ENCODE measurements at places on chromosomes 16 and 17. TPM values are rescaled to one million over a fixed set of nuclear protein-coding genes. Genes with fewer than 3 reads are reported as not detected.

The RHBDF2 gene
- 22.6 TPM for polyA plus RNA-seq

DNA sequence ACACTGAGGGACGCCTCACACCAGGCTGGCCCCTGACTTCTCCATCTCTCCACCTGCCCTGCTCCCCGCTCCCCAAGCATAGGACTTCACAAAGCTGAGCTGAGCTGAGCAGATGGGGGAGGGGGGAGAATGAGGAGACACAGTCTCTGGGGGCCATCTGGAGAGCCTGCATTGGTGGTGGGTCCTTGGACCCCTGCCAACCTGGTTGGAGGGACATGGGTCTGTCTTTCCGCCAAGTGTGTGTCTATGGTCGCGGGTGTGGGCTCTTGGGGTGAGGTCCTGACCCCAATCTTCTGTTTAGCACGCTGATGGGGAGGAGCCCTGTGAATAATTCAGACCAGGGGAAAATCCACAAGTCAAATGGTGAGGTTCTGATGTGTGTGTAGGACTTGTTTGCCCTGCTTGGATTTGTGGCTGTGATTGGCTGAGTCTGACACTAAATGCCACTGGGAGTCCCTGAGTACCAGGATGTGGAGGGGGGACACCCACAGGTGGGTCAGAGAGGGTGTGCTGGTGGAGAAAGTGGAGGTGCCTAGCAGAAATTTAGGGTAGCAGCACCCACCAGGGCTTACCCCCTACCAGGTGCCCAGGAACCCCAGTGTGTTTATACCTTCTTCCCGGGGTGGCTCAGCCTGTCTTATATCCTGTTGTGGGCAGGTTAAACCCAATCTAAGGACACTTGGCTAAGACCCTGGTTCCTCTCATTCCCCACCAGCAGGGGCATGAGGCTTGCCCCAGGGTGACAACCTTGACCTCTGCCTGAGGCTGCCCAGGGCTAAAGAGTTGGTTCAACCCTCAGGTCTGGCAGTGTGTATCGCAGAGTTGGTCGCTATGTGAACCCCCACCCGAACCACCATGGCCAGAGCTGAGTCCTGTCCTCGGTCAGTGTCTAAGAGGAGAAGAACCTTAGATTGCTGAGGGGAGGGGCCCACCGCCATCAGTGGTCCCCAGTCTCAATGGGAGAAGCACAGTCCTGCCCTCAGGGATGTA is 2.1 kb downstream of the FMNL1 start:
- H3K27me3 ChIP-seq: peaks cover 27% of the 10 kb centered on the region
- peaks cover 22% of the 10 kb centered on the region for H3K4me1 ChIP-seq
- H3K36me3 ChIP-seq: no peaks in the 10 kb centered on the region
- DNase-seq: no peak
- H3K27ac ChIP-seq: no peak overlapping the region

GRCh38 chr16:1613728-1614455 is 1.7 kb downstream of the CRAMP1 start:
- peak overlapping the region; percentile 92 for H3K4me3 ChIP-seq
- H3K4me1 ChIP-seq: peaks cover 22% of the 10 kb centered on the region
- H3K27ac ChIP-seq: peak overlapping the region; percentile 81

The PTX4 gene
- polyA plus RNA-seq: not detected

DNA sequence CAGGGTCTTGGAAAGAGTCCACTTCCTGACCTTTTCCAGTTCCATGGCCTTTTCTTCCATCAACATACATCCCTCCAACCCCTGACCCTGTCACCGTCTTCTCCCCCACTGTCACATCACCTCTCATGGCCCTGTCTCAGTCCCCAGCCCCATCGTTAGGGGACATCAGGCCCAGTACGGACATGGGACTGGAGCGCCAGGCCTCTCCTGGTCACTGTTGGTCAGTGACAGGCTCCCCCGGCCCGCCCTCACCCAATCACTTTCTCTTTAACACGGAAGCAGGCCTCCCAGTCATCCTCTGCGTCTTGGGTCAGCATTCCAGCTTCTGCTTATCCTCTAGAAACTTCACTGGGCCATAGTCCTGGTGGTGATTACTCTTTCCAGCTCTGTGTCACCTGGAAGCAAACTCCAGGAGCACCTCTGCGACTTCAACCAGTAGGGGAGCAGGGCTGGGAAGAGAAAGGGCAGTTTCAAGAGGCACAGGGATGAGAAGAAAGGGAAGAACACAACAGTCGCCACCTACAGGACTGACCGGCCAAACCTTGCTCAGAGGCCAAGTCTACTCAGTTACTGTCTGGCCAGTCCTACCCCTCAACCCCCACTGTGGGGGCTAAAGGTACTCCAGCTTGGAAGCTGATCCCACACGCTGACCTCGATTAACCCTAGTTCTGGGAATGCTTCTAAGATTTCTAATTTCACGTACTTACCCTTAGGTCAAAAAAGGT is 15.9 kb upstream of the ICAM2 start:
- no peak overlapping the region for H3K27ac ChIP-seq
- H3K4me3 ChIP-seq: no peak overlapping the region
- DNase-seq: no peak
- H3K36me3 ChIP-seq: no peaks in the 10 kb centered on the region
- H3K4me1 ChIP-seq: peaks cover 9% of the 10 kb centered on the region
- no peaks in the 10 kb centered on the region for H3K27me3 ChIP-seq

GRCh38 chr17:9402590-9403199 is 172.9 kb downstream of the STX8 start:
- H3K27me3 ChIP-seq: no peaks in the 10 kb centered on the region
- no peak overlapping the region for H3K4me3 ChIP-seq
- peaks cover 5% of the 10 kb centered on the region for H3K4me1 ChIP-seq
- no peak overlapping the region for H3K27ac ChIP-seq

The HOXB3 gene
- 1.2 TPM for polyA plus RNA-seq

DNA sequence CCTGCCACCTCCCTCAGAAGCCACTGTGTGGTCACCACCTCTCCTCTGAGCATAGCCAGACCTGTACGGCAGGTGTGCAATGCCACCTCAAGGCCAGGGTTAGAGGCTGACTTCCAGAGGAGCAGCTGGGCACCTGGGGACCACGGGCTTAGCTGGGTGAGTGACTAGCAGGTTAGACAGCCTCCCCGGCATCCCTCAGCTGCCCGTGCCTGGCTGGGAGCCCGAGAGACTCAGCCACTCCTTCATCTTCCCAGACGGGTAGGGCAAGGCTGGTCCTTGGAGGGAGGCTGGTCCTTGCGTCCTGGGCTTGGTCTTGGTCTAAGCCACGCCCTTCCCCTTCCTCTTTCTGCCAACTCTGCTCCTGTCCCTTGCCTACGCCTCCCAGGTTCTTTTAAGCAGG is 7.8 kb downstream of the CRHR1 start:
- no peak overlapping the region for H3K27ac ChIP-seq
- H3K4me1 ChIP-seq: no peaks in the 10 kb centered on the region
- no peak overlapping the region for H3K4me3 ChIP-seq

DNA sequence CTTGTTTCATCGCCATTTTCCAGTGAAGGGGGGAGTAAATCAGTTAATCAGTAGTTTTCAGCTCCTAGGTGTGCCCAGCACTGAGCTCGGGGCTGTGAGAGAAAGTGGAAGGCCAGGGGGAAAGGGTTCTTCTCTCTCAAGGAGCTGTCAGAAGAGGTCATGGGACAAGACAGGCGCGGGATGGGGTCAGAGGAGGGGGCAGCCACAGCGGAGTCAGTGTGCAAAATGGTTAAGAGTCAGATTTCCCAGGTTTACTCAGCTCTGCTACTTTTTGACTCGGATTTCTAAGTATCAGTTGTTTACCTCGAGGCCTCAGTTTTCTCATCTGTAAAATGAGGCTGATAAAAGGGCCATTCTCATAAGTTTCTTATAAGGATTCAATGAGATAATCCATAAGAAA is 4.3 kb upstream of the XYLT1 start:
- peaks cover 20% of the 10 kb centered on the region for H3K4me1 ChIP-seq
- no peak for DNase-seq
- no peak overlapping the region for H3K27ac ChIP-seq
- no peaks in the 10 kb centered on the region for H3K36me3 ChIP-seq
- H3K27me3 ChIP-seq: no peaks in the 10 kb centered on the region

DNA sequence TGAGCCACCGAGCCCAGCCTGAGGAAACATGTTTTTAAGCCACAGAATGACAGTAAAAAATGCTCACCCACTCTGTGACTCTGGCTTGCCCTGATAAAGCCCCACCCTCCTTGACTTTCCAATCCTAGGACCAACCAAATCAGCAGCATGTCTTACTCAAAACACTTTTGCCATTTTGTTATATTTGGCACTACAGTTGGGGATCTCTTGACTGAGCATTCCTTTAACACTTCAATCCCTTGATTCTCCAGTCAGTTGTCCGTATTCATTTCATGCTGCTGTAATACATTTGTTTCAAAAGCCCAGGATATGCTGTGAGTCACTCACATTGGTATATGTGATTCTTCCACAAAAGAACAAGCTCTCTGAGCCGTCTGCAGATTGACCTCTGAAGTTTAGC is 8.2 kb downstream of the MYH3 start:
- no peak overlapping the region for H3K27ac ChIP-seq
- H3K36me3 ChIP-seq: no peaks in the 10 kb centered on the region

DNA sequence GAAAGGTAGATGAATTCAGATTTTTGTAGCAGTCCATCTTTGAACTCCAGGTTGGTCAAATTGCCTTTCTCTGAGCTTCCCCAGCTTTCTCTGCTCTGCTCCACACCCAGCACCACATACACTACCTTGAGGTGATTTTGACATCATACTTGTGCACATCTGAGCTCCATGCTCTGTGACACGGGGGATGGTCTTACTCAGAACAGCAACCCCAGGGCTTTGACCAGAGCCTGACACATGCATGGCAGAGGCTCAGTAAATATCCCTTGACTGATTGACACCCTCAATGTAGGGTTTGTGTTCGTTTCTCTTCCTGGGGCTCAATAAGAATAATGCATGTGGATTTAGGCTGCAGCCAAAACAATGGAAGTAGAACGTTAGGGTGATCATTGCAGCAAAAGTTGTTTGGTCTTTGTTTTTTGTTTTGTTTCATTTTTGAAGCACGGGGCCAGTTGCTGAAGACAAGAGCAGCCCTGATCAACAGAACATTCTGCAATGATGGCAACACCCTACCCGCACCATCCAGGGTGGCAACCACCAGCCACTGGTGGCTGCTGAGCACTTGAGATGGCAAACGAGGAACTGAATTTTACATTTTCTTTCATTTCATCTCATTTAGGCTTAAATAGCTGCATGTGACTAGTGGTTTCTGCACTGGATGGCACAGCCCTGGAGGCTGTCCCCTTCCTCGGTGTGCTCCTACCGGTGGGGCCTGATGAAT is 224.8 kb upstream of the TNRC6C start:
- H3K27ac ChIP-seq: no peak overlapping the region
- no peak for DNase-seq
- H3K27me3 ChIP-seq: peaks cover 45% of the 10 kb centered on the region
- H3K4me1 ChIP-seq: no peaks in the 10 kb centered on the region
- H3K36me3 ChIP-seq: no peaks in the 10 kb centered on the region
- H3K4me3 ChIP-seq: no peak overlapping the region

The CHP2 gene
- polyA plus RNA-seq: 0.20 TPM

The ACSM2A gene
- polyA plus RNA-seq: not detected

- H3K4me3 ChIP-seq: no peak overlapping the region
- DNase-seq: no peak
- H3K36me3 ChIP-seq: no peaks in the 10 kb centered on the region
- H3K27me3 ChIP-seq: no peaks in the 10 kb centered on the region
- no peaks in the 10 kb centered on the region for H3K4me1 ChIP-seq
Measured at GRCh38 chr16:55876854-55877253, 1.7 kb upstream of the CES5A start.

DNA sequence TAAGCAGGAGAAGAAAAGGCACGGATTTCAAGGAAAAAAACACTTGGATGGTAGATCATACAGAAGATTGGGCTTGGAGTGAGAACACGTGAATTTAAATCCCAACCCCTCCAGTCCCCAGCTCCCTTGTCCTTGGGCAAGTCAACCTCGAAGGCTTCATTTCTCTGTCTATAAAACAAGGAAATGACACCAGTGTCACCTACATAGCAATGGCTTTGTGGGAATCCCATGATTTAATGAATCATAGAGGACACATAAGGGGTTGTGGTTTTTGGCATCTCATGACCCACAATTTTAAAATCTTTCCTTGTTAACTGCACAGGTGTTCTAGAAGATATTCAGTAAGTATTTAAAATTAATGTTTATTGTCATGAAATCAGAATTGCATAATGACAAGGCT is 8.2 kb upstream of the CCL2 start:
- no peak for DNase-seq
- no peaks in the 10 kb centered on the region for H3K4me1 ChIP-seq
- no peaks in the 10 kb centered on the region for H3K27me3 ChIP-seq
- no peak overlapping the region for H3K27ac ChIP-seq
- no peak overlapping the region for H3K4me3 ChIP-seq

Data from keratinocyte (primary cell).